Hematopoietic multipotent progenitor cell treated with erythropoietin and hydrocortisone succinate and interleukin-3 and kit ligand, for 8 days (in vitro differentiated cells): ENCODE measurements at places on chromosomes 6 and 20.

- DNase-seq: peak; percentile 76
These were observed 31.9 kb downstream of the FOXO3 start for GRCh38 chr6:108592371-108593337.

DNA sequence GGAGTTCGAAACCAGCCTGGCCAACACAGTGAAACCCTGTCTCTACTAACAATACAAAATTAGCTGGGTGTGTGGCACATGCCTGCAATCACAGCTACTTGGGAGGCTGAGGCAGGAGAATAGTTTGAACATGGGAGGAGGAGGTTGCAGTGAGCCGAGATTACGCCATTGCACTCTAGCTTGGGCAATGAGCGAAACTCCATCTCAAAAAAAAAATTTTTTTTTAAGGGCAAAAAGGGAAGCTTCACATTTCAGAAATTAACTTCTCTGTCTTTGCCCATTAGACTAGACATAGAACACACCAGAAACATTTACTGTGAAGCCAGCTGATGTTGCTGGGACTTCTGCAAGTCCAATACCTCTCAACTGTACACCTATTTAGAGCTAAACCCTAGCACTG, 90.8 kb upstream of the HDAC2 start:
- DNase-seq: no peak

DNA sequence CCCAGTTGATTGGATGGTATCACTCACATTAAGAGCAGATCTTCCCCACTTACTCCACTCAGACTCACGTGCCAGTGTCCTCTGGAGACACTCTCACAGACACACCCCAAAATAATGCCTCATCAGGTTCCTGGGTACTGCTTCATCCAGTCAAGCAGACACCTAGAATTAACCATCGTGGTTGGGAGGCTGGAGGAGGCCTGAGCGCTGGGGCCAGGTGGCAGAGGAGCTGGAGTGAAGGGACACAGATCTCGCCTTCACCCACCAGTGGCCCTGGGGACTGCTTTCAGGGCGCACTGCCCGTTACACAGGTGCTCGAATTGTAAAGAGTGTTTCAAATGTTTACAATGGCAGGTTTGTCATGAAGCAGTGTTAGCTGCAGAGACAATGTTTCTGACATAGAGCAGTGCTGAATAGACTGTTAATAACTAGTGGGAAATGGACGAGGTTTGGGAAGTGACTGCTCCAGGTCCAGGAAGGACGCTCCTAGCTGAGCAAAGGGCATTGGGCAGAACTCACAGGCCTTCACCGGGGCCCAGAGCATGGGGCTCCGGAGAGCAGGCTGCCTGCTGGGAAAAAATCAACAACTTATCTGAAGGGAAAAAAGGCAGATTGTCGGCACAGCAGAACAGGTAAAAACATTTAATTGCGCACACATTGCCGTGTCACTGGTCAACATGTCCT, 38.4 kb downstream of the TMEM242 start:
- no peak for DNase-seq

DNA sequence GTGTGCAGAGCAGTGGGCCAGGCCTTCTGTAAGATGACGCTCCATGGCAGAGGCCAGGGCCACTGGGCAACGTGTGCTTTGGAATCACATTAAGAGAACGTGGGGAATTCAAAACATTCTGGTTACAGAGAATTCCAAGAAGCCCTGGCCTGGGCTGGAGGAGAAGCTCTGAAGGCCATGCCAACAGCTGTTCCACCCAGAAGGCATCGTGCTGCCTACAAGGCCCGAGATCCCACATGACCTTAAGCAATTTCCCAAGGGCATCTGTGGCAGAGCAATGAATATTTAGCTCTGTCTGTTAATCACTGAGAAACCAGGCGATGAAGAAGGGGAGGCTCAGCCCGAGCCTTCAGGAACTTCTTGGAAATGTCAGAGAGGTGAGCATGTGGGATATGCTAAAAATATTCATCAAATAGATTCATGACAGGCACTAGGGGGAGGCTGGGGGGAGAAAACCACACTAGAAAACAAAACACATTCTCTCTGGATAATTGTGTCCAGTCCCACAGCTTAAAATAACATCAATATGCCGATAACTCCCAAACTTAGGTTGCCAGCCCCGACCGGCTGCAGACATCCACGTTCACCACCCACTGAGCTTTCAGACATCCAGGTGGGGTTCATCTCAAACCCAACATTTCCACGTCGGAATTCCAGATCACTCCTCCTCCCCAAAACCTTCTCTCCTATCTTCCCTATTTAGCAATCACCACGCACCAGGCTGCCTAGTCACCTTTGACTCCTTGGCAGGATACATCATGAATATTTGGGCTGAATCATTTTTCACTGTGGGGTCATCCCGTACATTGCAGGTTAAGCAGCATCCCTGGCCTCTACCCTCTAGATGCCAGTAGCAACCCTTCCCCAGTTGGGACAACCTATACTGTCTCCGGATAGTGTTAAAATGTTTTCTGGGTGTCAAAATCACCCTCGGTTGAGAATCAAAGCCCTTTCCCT, 6.6 kb downstream of the SULF2 start:
- no peak for DNase-seq

DNA sequence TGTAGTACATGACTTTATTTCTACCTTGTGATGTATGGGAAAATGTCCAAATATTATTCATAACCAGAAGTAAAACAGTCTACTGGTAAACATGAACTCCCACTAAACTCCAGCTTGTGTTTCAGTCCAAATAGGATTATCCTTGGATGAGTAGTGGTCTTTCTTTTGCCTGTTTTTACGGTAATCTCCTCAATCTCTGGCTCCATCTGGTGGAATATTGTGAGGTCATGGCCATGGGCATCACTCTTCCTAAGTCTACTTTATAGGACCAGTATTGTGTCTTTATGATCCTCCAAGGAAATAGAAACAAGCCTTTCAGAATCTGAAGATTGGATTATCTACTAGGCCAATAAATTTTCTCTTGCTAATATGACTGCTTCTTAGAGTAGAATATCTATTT, 505.0 kb downstream of the BMP2 start:
- DNase-seq: no peak

GRCh38 chr20:57878786-57879424, 169.1 kb upstream of the PMEPA1 start:
- DNase-seq: no peak

DNA sequence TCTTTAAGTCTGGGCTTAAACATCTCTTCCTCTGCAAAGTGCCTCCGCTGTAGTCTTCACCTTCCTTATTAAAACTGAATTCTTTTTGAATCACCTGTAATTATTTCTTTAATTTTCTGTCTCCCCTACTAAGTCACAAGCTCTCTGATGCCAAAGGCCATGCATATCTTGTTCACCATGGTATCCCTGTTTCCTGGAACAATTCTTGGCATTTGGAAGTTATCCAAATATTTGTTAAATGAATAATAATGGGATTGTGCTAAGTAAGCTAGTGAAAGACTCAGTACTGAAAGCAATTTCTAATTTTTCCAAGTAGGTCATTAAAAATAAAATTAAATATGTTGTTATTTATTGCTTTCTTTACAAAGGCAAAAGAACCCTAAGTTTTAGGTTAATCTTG, 12.2 kb downstream of the SNAP91 start:
- DNase-seq: no peak

GRCh38 chr20:62496568-62497218, 20.9 kb upstream of the GATA5 start:
- no peak for DNase-seq

DNA sequence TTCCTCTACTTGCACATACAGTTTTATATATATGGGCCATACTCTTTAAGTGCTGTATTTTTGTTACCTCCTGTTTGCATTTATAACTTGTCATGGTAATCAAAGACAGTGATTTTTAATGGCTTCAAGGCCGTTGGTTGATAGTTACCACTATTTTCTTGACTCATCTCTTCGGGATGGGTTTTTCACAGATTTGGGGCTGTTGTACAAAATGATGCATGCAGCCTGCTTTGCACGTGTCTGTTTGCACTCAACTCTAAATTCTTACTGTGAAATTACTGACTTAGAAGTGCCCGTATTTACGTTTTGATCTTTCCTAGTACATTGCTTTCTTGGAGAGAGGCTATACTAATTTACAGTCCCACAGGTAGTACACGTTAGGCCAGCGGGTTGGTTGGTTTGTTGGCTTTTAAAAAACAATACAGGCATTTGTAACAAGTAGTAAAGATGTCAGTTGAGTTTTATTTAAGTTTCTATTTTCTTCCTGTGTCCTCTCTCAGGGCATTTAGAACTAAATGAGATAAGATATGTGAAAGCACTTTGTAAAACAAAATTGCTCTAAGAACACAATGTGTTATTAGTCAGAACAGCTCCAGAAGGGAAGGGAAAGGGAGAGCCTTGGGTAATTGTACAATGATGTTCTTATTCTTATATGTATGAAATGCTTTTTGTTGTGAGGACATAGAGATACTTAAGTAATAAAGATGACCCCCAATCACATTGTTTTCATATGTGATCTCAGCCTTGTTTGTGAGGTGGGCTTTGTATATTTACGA, 11.7 kb downstream of the JARID2 start:
- DNase-seq: no peak

- DNase-seq: no peak
These were observed 28.7 kb downstream of the ANKEF1 start for GRCh38 chr20:10063482-10063881.

DNA sequence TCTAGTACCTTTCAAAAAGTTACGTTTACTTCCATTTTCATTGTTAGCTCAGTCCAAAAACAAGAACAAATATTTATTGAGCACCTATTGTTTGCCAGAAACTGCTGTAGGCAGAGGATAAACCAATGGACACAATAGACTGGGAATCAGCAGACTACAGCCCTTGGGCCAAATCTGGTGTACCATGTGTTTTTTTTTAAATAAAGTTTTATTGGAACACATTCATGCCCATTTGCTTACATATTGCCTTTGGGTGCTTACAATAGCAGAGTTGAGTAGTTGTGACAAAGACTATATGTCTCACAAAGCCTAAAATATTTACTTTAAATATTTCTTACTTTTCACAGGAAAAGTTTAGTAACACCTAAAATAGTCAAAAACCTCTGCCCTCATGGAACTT, 216.1 kb downstream of the COL9A1 start:
- DNase-seq: no peak
